ENCODE measurements at places on chromosomes 13 and 19.

GRCh38 chr13:77329911-77330584 lies 3.2 kb upstream of the MYCBP2 start:
- DNase-seq, result no peak

DNA sequence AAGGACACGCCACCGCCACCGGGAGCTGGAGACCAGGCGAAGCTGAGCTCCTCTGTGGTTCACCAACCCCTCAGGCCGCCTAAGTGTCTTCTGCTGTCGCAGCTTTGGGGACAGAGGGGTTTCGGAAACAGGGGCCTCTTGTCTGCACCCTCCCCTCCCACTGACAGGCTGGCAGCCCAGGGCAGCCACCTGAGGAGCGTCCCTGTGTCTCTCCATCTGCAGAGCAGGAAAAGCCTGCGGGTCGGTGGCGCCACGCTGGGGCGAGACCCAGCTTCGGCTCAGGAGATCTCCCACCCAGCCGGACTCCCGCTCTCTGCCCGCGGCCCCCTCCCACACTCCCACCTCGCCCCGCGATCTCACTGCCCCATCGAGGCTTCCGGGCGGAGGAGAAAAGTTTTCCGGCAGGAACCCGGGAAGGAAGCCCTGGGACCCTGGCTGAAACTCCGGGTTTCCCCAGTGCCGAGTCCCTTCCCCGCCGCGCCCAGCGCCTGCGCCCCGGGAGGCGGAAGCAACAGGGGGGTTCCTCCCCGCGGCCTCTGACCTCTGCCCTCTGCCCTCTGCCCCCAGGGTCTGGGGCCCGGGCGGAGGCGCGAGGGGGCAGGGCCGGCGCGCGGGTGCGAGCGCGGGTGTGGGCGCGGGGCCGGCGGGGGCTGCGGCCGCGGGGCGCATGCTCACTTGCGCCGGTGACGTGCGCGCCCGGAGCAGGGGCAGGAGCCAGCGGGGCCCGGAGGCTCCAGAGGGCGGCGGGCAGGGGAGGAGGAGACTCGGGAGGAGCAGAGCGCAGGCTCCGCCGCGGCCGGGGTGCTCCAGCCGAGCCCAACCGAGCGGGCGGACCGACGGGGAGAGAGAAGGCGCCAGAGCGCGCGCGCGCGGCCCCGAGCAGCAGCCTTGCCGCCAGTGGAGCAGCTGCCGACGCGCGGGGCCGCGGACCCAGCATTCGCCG lies at the start of gene ATP11A:
ATP11A (plus strand) TSS at position 736 of the 943 bp plus-strand sequence. CDS start 379 bp downstream, outside the sequence.
- peak; percentile 91 for DNase-seq

DNA sequence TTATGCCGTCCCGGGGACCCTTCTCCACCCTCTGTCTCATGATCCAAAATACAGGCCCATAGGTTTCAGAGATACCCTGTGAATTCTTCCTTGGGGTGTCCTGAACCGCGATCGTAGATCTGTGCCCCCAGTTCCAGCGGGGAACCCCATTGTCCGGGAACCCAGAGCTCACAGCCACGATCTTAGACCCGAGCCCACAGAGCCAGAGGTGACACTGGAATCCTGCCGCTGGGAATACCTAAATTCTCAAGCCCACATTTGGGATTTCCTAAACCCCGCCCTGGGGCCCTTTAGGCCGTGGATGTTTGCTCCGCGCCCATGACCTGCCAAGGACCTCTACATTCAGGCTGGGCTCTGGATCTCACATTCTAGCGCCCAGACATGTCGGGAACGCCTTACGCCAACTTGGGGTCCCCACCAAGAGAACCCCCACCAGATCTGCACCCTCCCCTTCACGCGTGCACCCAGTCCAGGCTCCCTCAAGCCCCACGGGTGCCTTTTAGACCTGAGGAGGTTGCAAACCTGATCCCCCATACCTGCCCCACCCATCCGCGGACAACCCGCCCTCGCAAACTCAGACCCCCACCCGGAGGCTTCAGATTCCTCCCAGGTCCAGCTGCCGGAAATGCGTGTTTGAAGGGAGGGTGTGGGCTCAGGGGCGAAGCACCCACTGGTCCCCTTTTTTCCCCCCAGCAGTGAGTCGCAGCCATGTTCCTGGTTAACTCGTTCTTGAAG lies 605 bp downstream of the CAPNS1 start:
- peak; percentile 72 for DNase-seq

- DNase-seq, result no peak
Measured at GRCh38 chr13:51325837-51326236, 13.7 kb upstream of the SERPINE3 start.

GRCh38 chr13:23021906-23022305 lies 158.9 kb upstream of the SGCG start:
- no peak for DNase-seq

GRCh38 chr13:76921516-76921915 lies 26.8 kb upstream of the ACOD1 start:
- DNase-seq, result peak; percentile 21

DNA sequence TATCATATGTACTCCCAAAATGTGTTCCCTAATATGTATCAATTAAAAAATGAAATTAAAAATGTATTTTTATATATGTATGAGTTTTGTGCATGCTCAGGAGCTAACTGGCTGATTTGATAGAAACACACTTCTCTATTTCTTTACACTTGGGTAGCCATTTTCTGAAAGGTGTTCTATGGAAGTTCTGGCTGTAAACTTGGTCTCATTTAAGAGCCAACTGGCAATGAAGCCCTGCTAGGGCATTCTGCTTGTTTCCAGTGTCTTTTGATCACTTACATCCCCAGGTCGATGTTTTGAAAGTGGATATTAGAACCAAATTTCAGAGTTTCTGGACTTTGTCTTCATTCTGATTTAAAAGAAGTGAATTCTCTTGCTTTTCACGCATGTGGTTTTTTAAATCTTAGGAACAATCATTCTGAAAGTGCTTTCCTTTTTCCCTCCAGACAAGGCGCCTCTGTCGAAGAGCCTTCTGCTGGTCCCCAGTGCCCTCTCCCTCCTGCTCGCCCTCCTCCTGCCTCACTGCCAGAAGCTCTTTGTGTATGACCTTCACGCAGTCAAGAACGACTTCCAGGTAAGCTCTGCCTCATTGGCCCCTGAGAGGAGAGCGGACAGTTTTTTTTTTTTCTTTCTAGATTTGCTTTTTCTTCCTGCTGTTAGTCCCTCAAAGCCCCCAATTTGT lies 20.1 kb downstream of the GPR18 start:
- DNase-seq, result no peak

- no peak for DNase-seq
Measured at GRCh38 chr19:49849433-49850220, 1.3 kb upstream of the PTOV1 start.

- peak; percentile 64 for DNase-seq
Measured at GRCh38 chr19:12840091-12841079, 2.1 kb downstream of the MAST1 start.

GRCh38 chr13:42800109-42800643 lies 18.8 kb downstream of the FAM216B start:
- peak; percentile 27 for DNase-seq

- peak; percentile 92 for DNase-seq
Measured at GRCh38 chr19:10334588-10335351, 1.4 kb upstream of the RAVER1 start.

GRCh38 chr13:25232937-25233515 lies 54.3 kb downstream of the MTMR6 start:
- peak; percentile 30 for DNase-seq

- DNase-seq, result no peak
Measured at GRCh38 chr19:38959618-38960017, 15.9 kb downstream of the FBXO17 start.

- no peak for DNase-seq
Measured at GRCh38 chr13:93797463-93797862, 570.9 kb downstream of the GPC6 start.

- DNase-seq, result no peak
Measured at GRCh38 chr13:23889615-23890607, 711 bp upstream of the MIPEP start.

DNA sequence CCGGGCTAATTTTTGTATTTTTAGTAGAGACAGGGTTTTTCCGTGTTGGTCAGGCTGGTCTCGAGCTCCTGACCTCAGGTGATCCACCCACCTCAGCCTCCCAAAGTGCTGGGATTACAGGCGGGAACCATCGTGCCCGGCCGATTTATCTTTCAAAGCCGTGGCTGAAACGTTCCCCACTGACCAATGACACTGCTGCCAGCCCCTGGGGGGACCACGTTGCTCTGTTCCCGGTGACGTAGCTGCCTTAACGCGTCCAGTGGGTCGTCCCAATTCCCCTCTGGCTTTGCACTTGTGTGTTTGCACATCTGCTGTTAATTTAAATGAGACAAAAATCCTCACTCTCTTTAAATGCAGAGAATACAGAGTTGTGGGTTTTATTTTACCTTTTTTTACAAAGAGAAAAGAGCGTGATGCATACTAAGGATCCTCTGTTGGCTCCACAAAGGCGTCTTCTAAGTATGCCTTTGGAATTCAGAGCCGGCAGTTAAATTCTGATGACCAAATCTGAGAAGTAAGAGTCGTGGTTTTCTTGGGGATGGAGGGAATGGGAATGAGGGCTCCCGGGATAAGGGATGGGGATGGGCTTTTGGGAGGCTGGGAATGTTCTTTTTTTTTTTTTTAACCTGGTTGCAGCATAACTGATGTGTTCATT lies 18.6 kb upstream of the LMTK3 start:
- DNase-seq, result peak; percentile 19

- DNase-seq, result peak; percentile 62
Measured at GRCh38 chr13:59494560-59494970, 669.2 kb downstream of the DIAPH3 start.

- no peak for DNase-seq
Measured at GRCh38 chr19:41478875-41479756, 36.2 kb downstream of the ERICH4 start.

DNA sequence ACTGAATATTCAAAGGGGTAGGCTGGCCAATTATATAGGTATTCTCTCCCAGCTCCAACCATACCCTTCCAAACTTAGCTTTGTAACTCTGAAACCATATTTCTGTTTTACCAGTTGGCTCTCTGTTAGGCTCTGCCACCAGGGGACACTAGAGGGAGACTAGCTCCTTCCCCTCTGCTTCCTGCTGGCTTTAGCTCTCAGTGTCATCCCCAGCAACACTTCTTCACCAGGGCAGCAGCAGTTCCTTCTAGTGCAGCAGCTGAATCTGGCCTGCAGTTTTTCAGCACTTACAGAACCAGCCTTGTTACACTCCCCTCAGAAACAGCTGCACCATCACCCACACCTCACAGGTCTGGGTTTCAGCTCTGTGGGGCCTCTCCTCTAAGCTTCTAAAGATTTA lies 51.0 kb upstream of the DOCK9 start:
- no peak for DNase-seq

DNA sequence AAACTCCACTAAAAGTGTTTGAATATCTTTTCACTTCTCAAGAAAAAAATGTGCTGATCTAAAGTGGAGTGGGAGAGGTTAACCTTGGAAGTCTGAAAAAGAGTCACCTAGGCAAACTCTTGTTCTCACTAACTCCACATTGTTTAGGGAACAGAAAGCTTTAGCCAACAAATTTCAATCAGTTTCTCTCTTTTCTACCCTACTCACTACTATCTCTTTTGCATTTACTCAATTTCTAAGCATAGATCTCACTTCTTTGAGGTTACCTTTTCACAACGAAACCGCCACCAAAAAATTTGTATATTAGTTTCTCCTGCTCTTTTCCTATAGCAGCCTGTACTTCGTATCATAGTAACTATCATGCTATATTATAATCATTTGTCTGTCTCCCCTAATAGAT lies 6.3 kb downstream of the NHLRC3 start:
- no peak for DNase-seq

DNA sequence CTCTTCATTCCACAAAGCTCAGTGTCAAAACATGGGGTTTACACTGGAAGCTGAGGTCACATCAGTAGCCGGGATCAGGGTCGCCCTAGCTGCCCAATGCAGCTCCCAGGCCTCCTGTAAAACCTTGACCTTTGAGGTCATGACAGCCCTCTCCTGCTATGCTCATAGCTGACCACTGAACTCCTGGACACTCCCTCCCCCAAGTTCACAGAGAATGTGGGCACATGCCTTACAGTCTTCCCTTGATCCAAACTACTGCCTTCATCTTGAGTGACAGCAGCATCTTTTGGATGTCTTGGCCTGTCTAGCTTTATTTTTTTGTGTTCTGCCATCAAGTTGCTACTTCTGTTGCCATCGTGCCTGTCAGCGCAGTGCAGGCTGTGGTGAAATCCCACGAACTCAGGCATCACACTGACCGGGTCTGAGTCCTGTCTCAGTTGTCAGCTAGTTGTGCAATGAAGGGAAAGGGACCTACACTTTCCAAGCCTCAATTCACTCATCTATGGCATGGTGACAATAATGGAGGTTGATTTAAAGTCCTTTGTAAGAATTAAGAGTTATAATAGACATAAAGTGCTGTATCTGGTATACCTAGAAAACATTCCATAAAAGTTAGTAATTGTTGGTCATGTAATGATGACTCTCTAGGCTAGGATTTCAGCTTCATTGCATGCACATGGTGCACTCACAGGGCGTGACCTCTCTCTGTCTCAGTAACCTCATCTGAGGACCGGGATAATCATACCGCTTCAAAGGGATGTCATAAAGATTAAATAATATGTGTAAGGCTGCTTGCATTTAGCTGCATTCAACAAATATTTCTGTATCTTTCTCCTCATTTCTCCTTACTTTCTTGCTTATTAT lies 16.4 kb upstream of the ALOX5AP start:
- DNase-seq, result peak; percentile 95

GRCh38 chr19:15575406-15575805 lies 39.6 kb upstream of the CYP4F8 start:
- no peak for DNase-seq

DNA sequence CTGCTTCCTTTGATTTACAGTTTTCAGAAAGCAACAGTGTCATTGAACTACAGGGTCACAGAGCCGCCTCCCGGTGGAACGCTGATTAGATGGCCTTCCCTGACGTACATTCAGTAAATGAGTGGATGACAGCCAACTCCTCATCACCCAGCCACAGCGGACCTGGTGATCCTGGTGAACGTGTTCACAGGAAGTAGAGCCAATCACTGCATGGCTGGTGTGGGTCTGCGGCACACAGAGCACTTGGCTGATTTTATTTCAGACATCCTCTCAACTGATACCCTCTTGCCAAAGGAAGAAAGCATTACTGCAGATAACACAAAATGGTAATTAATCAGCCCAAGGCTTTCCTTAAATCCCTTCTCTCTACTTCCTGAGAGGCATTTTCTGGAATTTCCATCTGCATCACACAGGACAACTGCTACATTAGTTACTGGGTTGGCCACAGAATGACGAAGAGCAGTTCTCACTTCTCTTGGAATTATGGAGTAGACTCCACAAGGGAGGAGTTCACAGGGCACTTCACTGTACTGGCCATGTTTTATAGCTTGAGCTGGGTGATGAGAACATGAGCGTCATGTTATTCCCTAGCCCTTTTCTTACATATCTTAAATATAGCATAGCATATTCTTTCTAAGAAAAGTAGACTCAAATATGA lies 84.0 kb upstream of the SLC7A1 start:
- no peak for DNase-seq

GRCh38 chr13:79380997-79381396 lies 25.1 kb downstream of the RBM26 start:
- DNase-seq, result no peak

- peak; percentile 58 for DNase-seq
Measured at GRCh38 chr13:90918536-90918935, 429.0 kb upstream of the MIR17HG start.
